ENCODE measurements at places on chromosomes 12 and 14. TPM values are rescaled to one million over a fixed set of nuclear protein-coding genes. Genes with fewer than 3 reads are reported as not detected.

The INHBE gene
- total RNA-seq = not detected

The PPFIA2 gene
- total RNA-seq = 1.1 TPM

The KRT72 gene
- total RNA-seq = not detected

The AHSA1 gene
- total RNA-seq = 83.3 TPM

The NKX2-1 gene
- total RNA-seq = not detected

The ST8SIA1 gene
- total RNA-seq = 4.9 TPM

The INHBC gene
- total RNA-seq = not detected

The GPRC5D gene
- not detected for total RNA-seq

The SUSD6 gene
- total RNA-seq = 73.8 TPM

The CD69 gene
- total RNA-seq = 2.6 TPM

The CDCA4 gene
- total RNA-seq = 6.5 TPM

The CPSF6 gene
- 44.9 TPM for total RNA-seq

DNA sequence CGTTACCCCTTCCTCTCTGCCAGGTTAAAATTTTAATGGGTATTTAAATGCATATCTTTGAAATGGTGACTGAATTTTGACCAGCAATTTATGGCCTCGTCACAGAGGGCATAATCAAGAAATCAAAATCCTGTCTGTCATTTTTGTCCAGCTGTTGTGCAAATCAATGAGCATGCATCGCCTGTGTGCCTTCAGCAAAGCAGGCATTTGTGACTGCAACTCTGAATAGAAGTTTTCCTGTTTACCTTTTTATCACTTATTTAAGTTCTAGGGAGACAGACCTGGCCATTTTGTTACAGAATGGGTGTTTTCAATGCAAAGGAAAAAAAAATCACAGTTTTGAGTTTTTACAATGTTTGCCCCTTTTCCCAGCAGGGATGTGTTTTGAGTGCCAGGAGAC is 107.4 kb downstream of the PPM1A start:
- no peak for DNase-seq

- no peak for DNase-seq
Measured at GRCh38 chr14:28987516-28987915, 220.9 kb downstream of the FOXG1 start.

DNA sequence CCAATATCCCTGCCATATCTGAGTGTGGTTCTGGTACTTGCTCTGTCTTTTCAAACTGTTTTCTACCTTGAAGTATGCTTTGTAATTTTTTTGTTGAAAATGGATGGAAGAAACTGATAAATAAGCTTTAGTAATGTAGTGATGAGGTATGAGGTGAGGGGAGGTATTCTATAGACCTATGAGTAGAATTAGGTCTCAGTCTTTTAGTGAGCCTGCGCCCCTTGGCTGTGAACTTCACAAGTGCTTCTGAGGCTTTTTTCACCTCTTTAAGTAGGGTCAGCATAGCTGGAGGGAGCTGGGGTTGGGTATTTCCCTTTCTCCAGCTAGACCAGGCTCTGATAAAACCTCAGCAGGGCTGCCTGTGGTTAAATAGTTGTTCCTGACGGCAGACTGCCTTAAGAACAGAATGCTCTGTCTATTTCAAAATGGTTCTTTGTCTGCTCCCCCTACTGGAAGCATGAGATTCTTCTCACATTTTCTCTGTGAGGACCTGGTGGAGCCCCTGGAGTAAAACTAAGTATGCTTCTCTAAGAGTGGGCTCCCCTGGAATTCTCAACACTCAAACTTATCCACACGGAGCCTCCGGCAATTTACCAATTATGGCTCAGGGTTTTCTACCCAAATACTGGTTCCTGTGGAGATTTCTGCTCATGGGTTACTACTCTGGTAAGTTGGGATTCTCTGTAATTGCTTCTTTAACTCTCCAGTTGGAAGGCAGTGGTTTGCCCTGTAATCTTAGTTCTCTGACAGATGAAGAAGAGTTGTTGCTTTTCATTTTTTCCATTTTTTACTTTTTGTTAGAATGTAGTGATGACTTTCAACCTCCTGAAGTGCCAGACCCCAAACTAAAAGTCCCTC is 13.1 kb downstream of the KRT5 start:
- no peak for DNase-seq

GRCh38 chr12:26124446-26125399 is at the start of gene BHLHE41:
BHLHE41 (minus strand) TSS chr12:26125037; CDS start chr12:26124779, 258 bp downstream.
- peak; percentile 81 for DNase-seq

- DNase-seq = no peak
Measured at GRCh38 chr14:38583471-38583870, 327.6 kb upstream of the CLEC14A start.

DNA sequence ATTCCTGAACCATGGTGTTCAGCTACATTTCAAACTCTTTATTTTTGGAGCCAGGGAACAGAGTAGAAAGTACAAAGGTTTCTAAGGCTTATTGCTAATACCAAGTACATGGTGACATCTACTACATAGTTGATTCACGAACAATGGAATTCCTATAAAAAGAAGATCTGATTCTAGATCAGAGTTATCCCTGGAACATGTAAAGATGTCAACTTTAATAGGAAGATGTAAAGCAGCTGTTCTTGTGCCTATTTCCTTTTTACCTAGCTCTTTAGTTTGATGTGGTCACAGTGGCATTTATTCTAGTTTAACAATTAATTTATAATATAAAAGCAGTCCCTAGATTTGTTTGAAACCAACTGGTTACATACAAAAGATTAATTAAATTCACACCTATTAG is 99.5 kb downstream of the NUBPL start:
- no peak for DNase-seq

DNA sequence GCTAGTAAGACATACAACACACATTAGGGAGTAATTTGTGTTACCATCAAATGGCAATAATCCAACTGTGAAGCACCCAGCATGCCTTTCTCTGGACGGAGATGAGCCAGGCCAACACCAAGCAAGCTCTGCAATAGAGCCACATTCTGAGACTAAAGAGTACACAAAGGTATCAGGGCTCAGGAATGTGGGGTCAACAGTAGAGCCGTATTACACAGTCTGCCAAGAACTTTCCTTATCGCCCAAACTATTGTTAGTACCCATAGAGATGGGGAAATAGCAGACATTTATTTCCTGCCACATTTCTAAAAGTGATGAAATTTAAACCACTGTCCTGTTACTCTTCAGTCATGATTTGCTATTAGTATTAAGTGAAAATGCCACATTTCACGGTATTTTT is 113.7 kb downstream of the BMP4 start:
- no peak for DNase-seq

GRCh38 chr14:78417532-78417931 is 247.4 kb downstream of the NRXN3 start:
- no peak for DNase-seq

DNA sequence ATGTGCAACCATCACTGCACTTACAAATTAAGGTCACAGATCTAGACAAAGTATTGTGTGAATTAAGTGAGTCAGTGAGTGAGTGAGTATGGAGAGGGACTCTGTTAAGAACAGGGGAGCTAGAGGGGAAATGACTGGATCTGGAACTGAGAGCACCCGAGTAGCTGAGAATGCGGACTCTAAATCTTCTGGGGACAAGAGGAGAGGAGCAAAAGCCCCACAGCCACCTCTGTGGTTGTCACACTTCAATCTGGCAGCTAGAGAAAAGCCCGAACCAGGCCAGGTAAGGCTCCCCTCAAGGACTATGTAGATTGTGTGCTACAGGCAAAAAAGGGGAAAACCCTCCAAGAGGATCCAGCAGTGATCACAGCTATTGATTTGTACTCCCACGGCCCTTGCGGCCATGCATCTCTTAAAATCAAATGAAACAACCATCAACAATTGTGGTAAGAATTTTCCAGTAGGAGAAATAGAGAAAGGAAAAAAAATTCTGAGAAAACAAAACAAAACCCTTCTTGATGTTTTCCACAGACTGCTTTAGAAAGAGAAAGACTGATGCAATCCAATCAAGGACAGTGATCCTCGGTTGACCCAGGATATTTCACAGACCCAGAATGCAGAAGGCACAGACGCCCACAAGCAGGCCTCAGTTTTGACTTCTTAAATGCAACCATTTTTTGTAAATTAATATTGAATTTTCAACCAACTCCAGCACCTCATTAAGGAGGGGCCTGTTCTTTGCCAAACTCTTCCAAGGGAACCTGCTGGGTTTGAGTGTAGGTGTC is 109.6 kb downstream of the SLC38A6 start:
- DNase-seq = no peak

- DNase-seq = no peak
Measured at GRCh38 chr12:112188130-112188830, 62.9 kb downstream of the TRAFD1 start.

DNA sequence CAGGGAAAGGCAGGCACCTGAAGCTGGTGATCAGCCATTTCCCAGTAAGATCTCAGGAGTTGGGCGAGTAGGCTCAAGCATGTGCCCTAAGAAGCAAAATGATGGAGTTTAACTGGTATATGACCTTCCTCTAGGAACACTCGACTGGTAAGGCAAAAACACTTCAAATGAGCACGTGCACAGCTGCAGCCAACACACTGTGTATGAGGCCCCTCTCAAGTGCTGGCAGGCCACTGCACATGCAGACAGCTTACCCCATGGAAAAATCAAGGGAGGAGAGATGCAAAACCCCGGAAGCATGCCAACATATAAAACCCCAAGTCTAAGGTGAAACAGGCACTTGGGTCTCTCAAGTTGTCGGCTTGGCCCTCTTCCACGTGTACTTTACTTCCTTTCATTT is 39.2 kb downstream of the TTLL5 start:
- no peak for DNase-seq

DNA sequence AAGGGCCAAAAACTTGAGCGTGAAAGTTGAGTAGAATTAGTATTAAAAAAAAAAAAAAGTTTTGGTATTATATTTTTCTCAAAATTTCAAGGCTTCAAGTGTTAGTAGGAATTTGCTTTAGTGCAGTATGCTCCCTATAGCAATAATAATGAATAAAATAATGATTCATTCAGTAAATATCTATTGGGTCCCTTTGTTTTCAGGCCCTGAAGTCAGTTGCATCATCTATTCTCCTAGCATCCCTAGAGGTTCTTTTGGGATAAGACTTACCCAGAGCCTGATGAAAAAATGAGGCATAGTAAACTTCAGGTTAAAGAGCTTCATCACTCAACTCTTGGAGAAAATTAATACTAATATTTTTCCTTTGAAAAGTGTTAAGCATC is 1.1 kb downstream of the KMT5A start:
- no peak for DNase-seq

DNA sequence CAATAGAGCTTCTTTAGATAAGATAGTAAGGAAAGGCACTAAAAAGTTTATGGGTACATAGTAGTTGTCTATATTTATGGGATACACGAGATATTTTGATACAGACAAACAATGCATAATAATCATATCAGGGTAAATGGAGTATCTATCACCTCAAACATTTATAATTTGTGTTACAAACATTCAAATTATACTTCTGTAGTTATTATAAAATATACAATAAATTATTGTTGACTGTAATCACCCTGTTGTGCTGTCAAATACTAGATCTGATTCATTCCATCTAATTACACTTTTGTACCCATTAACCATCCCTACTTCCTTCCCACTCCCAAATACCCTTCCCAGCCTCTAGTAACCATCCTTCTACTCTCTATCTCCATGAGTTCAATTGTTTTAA is 179.7 kb downstream of the FOXG1 start:
- DNase-seq = no peak

GRCh38 chr12:113900716-113901115 is 65.4 kb downstream of the RBM19 start:
- no peak for DNase-seq

DNA sequence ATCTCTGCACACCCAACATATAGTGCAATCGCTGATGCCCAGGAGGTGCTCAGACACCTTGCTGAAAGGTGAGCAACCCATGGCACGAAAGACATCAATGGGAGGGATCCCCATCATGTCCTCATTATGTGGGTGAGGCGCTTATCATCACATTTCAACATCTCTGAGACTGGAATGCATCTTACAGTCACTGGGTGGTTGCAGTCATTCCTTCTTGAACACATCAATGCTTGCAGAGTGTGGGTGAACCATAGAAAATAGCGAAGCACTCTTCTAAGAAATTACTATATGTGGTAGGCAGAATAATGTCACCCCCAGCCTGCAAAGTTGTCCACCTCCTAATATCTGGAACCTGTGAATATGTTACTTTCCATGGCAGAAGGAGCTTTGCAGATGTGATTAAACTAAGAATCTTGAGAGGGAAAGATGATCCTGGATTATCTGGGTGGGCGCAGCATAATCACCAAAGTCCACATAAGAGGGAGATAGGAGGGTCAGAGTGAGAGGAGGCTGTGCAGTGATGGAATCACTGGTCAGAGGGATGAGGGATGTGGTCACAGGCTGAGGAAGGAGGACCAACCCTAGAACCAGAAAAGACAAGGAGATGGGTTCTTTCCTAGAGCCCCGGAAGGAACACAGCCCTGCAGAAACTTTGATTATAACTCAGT is 51.2 kb downstream of the GLRX5 start:
- no peak for DNase-seq

- DNase-seq = no peak
Measured at GRCh38 chr14:61503167-61503801, 181.9 kb downstream of the PRKCH start.

- DNase-seq = no peak
Measured at GRCh38 chr12:13405961-13406703, 209.6 kb downstream of the EMP1 start.

DNA sequence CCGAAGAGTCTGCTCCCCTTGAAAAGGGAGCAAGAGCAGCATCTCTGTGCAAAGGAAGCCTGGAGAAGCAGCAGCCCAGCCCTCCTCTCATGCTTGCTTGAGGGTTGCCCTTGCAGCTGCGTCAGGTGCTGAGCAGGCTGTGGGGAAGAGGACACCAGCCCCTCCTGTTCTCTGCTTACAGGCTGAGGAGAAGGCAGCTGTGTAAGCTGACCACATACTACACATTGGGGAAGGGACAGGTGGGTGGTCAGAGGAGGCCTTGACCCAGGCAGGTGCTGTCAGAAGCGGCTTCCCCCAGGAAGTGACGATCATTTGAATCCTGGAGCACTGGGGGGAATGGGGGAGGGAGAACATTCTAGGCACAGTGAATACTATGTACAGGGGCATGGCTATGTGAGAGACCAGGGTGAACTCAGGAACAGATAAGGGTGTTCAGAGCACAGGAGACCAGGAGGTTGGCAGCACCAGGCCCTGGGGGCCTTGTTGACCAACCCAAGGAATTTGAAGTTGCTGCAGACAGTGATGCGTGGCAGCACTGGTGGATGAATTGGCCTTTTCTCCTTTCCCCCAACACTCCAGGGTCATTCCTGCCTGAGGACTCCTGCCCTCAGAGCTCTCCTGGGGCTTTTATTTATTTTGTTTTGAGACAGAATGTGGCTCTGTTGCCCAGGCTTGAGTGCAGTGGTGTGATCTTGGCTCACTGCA is 2.7 kb upstream of the KLC1 start:
- DNase-seq = no peak
